ENCODE measurements at places on chromosomes 16 and 17. TPM values are rescaled to one million over a fixed set of nuclear protein-coding genes. Genes with fewer than 3 reads are reported as not detected.

DNA sequence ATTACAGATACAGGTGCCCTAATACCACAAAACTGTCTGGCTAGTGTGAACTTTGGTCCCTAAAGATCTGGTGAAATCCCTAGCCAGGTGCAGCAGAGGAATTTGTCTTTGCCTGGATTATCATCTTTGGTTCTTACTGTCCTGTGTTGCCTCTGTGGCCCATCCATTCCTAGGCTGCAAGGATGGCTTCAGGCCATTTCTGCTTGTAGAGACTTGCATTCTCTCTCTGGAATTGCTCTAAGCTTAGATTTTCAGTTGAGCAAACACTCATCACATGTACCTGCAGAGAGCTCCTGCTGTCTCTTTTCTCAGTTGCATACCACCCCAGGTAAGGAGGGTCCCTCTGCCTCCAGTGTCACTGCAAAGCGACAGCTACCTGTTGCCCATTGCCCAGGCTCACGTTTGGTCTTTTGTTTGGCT lies 114.9 kb downstream of the PRKCA start:
- peaks cover 23% of the 10 kb centered on the region for H3K4me1 ChIP-seq
- no peaks in the 10 kb centered on the region for H3K27me3 ChIP-seq
- peak; percentile 33 for DNase-seq
- no peaks in the 10 kb centered on the region for H3K36me3 ChIP-seq

DNA sequence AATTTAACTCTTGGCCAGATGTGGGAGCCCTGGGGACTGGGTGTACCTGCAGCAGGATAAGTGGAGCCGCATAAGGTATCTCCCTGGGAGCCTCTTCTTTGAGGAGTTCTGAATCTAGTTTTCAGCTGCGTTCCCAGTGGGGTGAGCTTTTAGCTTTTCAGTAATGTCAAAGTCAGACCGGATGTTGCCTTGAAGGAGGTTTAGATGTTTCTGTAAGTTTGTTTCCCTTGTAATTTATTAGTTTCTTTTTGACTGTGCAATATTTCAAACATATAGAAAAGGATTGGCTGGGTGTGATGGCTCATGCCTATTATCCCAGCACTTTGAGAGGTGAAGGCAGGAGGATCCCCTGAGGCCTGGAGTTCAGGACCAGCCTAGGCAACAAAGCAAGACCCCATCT lies 98.6 kb upstream of the EEF2KMT start:
- no peak overlapping the region for H3K4me3 ChIP-seq
- no peak overlapping the region for H3K27ac ChIP-seq
- no peaks in the 10 kb centered on the region for H3K4me1 ChIP-seq
- H3K27me3 ChIP-seq = no peaks in the 10 kb centered on the region

- no peaks in the 10 kb centered on the region for H3K27me3 ChIP-seq
- no peak overlapping the region for H3K27ac ChIP-seq
- H3K4me3 ChIP-seq = no peak overlapping the region
- no peak for DNase-seq
Observed at GRCh38 chr16:87842209-87842869, 27.0 kb downstream of the SLC7A5 start.

- no peak overlapping the region for H3K4me3 ChIP-seq
- H3K27ac ChIP-seq = no peak overlapping the region
- no peak for DNase-seq
- no peaks in the 10 kb centered on the region for H3K36me3 ChIP-seq
- peaks cover 9% of the 10 kb centered on the region for H3K4me1 ChIP-seq
Observed at GRCh38 chr16:69031877-69032301, 73.6 kb upstream of the HAS3 start.

- H3K27ac ChIP-seq = peak overlapping the region; percentile 81
- H3K4me1 ChIP-seq = peaks cover 14% of the 10 kb centered on the region
- peaks cover 14% of the 10 kb centered on the region for H3K36me3 ChIP-seq
- H3K4me3 ChIP-seq = peak overlapping the region; percentile 86
- DNase-seq = no peak
Observed at GRCh38 chr17:44071198-44071520, 624 bp downstream of the G6PC3 start.

GRCh38 chr17:63406689-63407330 lies 39.3 kb downstream of the CYB561 start:
- H3K4me3 ChIP-seq = no peak overlapping the region
- H3K27ac ChIP-seq = peak overlapping the region; percentile 5
- peak; percentile 65 for DNase-seq

DNA sequence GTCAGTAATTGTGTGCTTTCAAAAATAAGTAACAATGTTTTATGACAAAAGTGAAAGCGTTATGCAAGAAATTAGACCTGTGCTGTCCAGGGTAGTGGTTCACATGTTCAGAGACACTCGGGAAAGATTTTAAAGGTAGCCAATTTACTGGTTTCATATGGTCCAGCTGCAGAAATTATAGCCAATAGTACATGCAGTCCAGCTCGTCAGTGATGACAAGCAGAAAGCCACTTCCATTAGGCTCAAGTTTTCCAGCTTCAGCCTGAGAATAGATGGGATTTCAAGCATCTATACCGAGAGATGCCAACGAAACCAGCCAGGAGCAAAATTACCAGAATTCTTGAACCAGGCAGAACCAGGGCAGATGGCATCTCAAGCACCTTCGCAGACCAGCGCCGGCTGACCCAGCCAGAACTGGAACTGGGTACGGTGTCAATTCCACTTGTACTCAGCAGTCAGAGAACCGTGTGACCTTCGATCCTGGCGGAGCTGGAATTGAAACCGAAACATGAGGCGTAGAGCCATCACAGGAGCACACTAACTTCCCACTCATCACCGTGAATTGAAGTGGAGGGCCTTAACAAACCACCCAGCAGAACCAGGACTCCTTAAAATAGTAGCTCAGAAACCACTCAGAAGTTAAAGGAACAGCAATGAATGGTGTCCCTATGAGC lies 207.9 kb upstream of the HSBP1 start:
- no peak for DNase-seq
- no peaks in the 10 kb centered on the region for H3K36me3 ChIP-seq
- no peak overlapping the region for H3K27ac ChIP-seq
- H3K27me3 ChIP-seq = no peaks in the 10 kb centered on the region
- no peak overlapping the region for H3K4me3 ChIP-seq

DNA sequence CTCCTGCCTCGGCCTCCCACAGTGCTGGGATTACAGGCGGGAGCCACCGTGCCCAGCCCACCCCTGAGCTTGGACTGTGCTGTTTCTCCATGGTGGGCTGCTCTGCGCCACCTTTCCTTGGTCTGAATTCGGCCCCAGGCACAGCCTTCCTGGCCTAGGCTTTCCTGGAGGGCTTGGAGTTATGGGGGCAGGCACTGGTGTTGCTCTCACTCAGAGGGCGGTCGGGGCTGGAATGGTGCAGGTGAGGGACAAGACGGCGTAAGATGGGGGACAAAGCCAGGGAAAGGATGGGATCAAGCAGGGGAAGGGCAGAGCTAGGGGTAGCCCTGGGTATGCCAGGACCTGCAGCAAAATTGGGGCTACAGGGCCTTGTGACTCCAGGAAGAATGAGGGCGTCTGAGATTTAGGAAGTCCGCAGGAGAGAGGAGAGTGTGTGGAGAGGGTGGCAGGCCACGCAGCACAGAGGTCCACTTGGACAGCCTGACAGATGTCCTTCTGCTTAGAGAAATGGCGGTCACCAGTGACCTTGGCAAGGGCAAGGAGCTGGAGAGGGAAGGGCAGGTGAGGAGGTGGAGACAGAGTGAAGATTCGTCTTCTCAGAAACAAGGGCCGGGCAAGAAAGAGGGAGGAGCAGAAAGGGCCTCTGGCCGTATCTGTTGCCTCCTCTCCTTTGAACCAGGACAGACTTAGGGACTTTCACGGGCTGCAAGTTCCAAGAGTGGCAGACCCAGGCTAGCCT lies 1.6 kb upstream of the ATP6V0C start:
- no peaks in the 10 kb centered on the region for H3K27me3 ChIP-seq
- H3K27ac ChIP-seq = no peak overlapping the region
- no peak for DNase-seq
- peaks cover 25% of the 10 kb centered on the region for H3K4me1 ChIP-seq
- no peak overlapping the region for H3K4me3 ChIP-seq
- peaks cover 5% of the 10 kb centered on the region for H3K36me3 ChIP-seq

DNA sequence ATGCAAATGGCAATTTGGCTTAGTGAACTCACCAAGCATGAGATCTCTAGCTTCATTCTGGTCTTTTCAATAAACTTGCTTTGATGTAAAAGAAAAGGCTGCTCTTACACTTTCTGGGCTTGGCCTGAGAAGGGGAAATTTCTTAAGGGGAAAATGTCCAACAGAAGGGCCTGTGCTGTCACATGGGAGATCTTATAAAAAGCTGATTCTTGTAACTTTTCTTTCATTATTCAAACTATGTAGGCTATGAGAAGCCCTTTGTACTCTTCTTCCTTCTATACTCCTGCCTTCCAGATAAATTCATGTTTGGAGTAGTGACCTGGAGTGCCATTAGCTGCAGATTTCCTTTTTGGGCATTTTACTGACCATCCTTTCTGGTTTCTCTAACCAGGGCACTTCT lies 16.9 kb downstream of the LIMD2 start:
- no peak overlapping the region for H3K4me3 ChIP-seq
- no peak for DNase-seq
- H3K27me3 ChIP-seq = no peaks in the 10 kb centered on the region
- no peak overlapping the region for H3K27ac ChIP-seq

DNA sequence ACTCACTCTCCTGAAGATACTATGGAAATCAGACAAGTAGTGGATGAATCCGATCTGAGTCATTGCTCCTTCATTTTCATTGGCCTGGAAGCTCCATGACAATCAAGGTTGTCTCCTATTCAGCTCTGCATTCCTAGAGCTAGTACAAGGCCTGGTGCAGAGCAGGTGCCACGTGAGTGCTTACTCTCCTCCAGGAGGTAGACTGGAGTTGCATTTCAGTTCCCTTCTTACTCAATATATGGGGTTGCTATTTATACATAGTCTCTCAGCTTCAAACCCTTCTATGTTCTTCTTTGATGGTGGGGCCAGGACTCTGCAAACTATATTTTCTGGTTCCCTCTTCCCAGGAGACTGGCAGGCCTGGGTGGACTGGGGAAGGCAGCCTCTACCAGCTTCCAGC lies 148.3 kb downstream of the ASIC2 start:
- no peak overlapping the region for H3K27ac ChIP-seq
- no peak overlapping the region for H3K4me3 ChIP-seq
- H3K4me1 ChIP-seq = peaks cover 6% of the 10 kb centered on the region
- no peaks in the 10 kb centered on the region for H3K36me3 ChIP-seq
- DNase-seq = no peak

DNA sequence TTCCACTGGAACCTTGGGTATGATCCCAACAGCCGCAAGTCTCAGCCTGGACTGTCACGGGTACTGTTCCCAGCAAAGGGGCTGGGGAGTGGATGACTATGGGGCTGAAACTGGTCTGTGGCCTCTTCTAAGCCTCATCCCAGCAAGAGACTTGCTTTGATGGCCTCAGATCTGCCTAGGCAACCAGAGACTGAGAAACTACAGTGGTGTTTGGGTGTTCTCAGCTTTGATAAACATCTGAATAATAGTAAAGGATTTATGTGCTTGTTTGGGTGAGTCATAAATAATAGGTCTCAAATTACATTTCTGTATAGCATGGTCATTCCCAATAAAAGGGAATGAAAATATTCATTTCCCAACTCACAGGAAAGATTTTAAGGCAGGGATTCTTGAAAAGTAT lies 30.2 kb upstream of the ULK2 start:
- DNase-seq = no peak
- no peak overlapping the region for H3K27ac ChIP-seq
- H3K4me3 ChIP-seq = no peak overlapping the region
- H3K36me3 ChIP-seq = no peaks in the 10 kb centered on the region
- peaks cover 16% of the 10 kb centered on the region for H3K4me1 ChIP-seq

GRCh38 chr17:1006054-1006453 lies 9.1 kb downstream of the TIMM22 start:
- H3K4me1 ChIP-seq = peaks cover 24% of the 10 kb centered on the region
- H3K36me3 ChIP-seq = peaks cover 10% of the 10 kb centered on the region
- H3K27me3 ChIP-seq = no peaks in the 10 kb centered on the region
- DNase-seq = no peak

DNA sequence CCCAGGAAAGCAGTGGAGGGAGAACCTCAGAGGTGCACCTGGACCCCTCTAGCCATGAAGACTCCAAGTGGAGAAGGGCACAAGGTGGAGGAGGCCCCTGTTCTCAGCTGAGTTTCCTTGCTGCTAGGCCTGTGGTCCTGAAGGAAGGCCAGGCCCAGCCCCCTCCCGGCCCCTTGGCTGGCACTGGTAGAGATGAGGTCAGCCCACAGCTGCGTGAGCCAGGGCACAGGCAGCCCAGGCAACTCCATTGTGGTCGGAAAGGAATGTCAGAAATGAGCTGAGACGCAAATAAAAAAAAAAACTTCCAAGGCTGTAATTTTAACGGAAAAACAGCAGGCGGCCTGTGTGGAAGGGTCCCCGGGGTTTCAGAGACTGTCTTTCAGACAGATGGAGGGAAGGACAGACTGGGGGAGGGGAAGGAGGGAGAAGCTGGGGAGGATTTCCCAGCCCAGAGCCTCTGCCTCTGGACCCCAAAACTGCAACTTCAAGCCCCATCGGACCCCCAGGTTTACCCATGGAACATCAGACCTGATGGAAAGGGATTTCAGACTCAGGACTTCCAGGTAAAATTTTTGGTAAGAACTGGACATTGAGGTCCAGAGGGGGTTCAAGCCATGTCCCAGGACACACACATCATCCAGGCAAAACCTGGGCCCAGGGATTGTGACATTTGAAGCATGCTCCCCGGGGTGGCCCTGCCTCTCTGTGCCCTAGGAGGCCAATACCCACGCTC lies 25.6 kb upstream of the MRPS23 start:
- DNase-seq = no peak
- H3K4me1 ChIP-seq = peaks cover 70% of the 10 kb centered on the region
- no peaks in the 10 kb centered on the region for H3K27me3 ChIP-seq
- peak overlapping the region; percentile 38 for H3K4me3 ChIP-seq
- H3K27ac ChIP-seq = peak overlapping the region; percentile 82
- H3K36me3 ChIP-seq = peaks cover 11% of the 10 kb centered on the region

- no peak overlapping the region for H3K4me3 ChIP-seq
- DNase-seq = no peak
- peaks cover 11% of the 10 kb centered on the region for H3K4me1 ChIP-seq
- H3K27me3 ChIP-seq = no peaks in the 10 kb centered on the region
Observed at GRCh38 chr17:51742571-51742970, 415.9 kb downstream of the CA10 start.

DNA sequence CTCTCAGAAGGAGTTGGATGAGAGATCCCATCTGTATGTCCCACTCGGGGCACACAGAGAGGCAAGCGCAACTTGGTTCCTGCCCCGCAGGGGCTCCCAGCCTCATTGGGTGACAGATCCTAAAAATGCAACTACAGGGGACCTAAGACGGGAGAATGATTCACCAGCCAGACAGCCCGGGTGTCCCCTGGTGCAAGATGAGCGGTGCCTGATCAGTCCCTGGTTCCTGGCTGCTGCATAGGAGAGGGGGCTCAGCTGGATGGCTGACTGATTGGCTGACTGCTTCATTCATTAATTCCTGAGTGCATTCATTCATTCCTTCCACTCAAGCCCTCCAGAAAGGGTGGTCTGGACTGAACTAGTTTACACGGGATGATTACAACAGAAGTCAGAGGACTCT lies 22.0 kb downstream of the WNT3 start:
- no peak overlapping the region for H3K4me3 ChIP-seq
- no peaks in the 10 kb centered on the region for H3K36me3 ChIP-seq
- DNase-seq = no peak

GRCh38 chr16:30924076-30924912 lies 922 bp downstream of the FBXL19 start:
- H3K4me1 ChIP-seq = peaks cover 27% of the 10 kb centered on the region
- no peak for DNase-seq
- peak overlapping the region; percentile 51 for H3K4me3 ChIP-seq
- H3K27me3 ChIP-seq = no peaks in the 10 kb centered on the region

The TBX21 gene
- polyA plus RNA-seq = not detected

The SLC6A2 gene
- polyA plus RNA-seq = 0.10 TPM

The NAGS gene
- polyA plus RNA-seq = 1.8 TPM
